Left hindlimb (tissue), 1 donor: ENCODE measurements at places on chromosomes 2 and 18.

- DNase-seq, result no peak
These were observed 92.4 kb downstream of the TRABD2A start for GRCh38 chr2:84788498-84788897.

GRCh38 chr18:6929370-6930102, 188.1 kb downstream of the LAMA1 start:
- DNase-seq, result no peak

GRCh38 chr2:7436096-7436906, 519.1 kb downstream of the RNF144A start:
- no peak for DNase-seq

GRCh38 chr2:202221873-202222272, 16.5 kb downstream of the SUMO1 start:
- no peak for DNase-seq

- DNase-seq, result no peak
These were observed 113.7 kb downstream of the RIT2 start for GRCh38 chr18:43001821-43002220.

DNA sequence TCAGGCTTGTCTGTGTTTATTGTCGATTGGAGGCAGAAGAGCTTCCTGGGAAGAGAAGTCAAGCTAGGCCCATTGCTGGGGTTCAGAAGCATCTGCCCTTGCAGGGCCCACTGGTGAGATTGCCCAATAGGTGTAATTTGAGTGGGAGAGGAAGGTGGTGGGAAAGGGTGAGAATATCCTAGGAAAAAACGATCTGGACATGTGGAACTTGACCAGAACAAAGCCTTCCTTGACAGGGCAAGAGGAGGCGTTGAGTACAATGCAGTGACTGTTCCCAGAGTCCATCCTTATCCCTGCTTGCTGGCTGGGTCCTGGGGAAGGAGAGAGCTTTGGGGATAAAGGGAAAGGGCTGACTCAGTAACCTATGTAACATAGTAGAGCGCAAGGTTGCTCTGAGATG, 27.1 kb downstream of the NABP1 start:
- DNase-seq, result no peak

- DNase-seq, result no peak
These were observed 1476.3 kb downstream of the LRP1B start for GRCh38 chr2:140654565-140654964.

DNA sequence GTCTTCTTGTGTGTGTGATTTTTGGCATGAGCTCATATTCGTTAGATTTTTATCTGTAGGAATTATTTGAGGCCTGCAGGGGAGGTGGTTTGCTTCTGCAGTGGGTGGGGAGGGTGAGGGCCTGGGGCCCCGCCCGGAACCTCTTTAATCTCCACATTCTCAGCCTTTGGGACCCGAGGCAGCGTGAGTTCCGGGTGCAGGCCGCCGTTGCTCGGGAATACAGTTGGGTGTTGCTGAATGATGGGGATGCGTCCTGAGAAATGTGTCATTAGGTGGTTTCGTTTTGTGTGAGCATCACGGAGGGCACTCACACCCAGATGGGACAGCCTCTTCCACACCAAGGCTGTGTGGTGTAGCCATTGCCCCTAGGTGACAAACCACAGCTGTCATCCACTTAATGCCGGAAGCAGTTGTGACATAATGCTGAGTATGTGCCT, 13.7 kb upstream of the GAL3ST2 start:
- DNase-seq, result peak; percentile 2

- no peak for DNase-seq
These were observed 55.1 kb downstream of the RHOB start for GRCh38 chr2:20501974-20502373.

GRCh38 chr2:50720697-50721315, 311.1 kb downstream of the NRXN1 start:
- DNase-seq, result no peak

- DNase-seq, result no peak
These were observed 109.5 kb downstream of the RAPGEF4 start for GRCh38 chr2:172845028-172845630.

DNA sequence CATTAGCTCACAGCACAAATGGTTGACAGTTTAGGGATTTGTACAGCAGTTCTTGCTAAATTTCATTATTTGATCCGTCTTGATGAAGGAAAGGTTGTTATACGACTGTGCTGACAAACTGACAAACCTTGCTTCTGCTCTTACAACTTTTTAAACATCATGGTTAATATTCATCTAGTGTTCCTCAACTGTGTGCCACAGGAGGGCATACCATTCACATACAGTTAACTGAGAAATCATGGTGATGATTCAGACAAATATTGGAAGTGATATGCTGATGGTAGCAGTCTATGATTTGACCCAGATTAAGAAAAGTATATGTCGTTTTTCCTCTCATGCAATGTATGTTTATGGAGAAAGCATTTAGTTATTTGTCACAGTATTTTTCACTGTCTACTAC, 129.8 kb upstream of the FSIP2 start:
- DNase-seq, result no peak

GRCh38 chr2:111111101-111111755, 9.5 kb upstream of the BCL2L11 start:
- DNase-seq, result no peak

GRCh38 chr18:38520786-38521185, 955.2 kb upstream of the CELF4 start:
- DNase-seq, result no peak

DNA sequence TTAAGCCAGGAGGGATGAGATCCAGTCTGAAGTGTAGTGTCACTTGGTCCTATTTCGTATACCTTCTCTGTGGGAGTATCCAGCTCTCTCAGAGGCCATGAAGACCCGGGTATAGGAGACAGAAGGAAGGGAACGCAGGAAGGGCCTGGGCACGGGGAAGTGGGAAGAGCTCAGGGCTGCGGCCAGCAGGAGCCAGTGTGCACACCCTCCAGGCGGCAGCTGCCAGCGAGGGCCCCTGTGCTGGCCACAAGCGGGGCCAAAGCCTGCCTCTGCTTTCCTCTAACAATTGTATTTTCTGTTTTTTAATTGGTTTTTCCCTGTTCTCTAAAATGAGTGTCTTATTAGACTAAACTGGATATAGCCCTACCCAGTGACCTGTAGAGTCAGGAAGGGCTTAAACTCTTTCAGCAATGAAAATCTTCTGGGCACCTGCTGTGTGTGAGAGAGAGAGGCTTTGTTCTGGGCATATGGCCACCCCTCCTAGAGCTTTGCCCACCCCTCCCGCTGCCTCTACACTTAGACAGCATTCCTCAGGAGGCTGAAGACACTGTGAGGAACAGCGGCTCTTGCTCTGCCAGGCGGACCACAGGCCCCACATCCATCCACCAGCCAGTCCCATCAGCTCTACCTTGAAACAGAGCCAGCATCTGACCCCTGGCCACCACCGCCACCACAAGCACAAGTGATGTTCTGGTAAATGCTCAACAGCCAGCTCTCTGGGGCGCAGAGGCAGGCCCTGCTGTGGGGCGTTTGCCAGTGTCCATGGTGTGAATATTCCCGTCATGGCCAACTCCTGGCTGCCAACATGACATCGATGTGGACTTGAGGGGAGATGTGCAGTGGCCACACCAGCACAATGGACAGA, 9.5 kb downstream of the GPR17 start:
- no peak for DNase-seq

GRCh38 chr2:29325544-29325943, 210.3 kb downstream of the CLIP4 start:
- DNase-seq, result no peak

DNA sequence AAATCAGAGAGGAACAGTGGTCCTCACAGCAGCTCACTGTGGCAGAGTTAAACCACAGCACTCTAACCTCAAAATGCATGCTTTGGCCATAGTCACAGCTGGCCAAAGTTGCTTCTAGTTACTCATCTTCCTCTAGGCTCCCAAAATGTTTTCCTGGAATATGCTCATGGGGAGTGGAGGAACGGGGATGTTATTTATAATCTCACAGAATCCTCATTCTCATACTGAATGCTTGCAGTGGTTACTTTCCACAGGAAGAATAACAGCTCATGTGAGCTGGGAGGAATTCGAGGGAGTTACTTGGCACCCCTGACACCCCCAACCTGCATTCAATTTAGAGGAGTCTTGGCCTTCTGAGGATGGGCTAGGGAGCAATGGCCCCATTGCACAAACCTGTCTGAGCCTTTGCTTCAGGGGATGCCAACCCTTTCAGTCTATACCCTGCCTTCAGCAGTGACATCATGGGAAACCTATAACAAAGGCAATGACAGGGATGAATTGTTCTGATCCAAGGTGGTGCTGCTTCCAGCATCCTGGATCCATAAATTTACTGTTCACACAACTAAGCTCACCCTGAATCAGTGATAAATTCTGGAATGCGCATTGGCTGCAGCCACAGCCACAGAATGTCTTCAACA, 22.4 kb upstream of the CCBE1 start:
- peak; percentile 55 for DNase-seq

- no peak for DNase-seq
These were observed 49.3 kb downstream of the TMX3 start for GRCh38 chr18:68665628-68666027.

GRCh38 chr18:46250084-46250811, 146.1 kb downstream of the HAUS1 start:
- no peak for DNase-seq

- DNase-seq, result no peak
These were observed 76.5 kb downstream of the C1D start for GRCh38 chr2:67986258-67986657.

DNA sequence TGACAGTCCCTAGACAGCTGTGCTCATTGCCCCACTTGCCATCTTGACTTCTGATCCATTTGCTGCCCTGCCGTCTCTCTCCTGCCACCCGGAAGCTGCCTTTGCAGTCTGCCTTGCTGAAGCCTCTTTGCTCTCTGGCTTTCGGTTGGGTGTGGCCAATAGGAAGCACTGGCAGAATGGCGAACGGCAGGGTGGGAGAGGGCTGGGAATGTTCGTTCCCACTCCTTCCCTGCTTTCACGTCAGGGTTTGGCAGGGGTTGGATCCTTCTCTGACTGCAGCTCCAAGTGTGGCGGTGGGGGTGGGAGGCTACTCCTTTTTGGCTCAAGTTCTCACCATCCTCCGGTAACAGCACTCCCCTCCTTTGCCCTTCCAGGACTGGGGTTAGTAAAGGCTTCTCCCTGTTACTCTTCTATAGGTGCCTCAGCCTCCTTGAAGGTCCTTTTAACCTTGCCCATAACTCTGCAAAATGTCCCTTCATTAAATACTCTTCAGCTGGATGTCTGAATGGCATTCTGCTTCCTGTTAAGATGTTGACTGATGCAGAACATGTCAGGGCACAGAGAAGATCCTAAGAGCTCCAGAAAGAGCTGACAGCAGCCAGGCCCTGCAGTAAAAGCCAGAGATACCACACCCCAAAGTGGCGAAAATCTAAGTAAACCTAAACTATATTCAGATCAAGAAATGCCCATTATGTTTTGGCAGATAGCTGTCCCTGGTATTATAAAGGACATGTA, 299.7 kb downstream of the CDCA7 start:
- DNase-seq, result no peak

- no peak for DNase-seq
These were observed 59.2 kb downstream of the CCDC141 start for GRCh38 chr2:178990533-178991241.

GRCh38 chr2:162184821-162185450, 32.9 kb upstream of the GCG start:
- DNase-seq, result no peak

DNA sequence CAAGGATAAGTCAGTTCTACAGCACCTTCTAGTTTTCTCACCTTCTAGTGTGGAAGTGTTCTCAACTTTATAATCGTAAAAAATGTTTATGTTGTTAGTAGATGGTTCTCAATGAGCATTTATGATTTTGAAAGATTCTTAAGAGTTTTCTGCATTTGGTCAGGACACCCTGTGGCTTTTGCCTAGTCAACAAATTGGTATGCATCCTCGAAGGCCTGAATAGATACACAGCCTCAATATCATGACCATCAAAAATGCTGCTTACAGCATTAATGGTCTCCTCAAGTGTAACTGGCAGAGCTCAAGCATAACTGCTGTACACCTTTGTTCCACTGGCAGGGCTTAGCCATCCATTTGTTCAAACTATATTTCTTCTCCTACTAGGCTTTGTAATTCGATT, 96.7 kb downstream of the CRACDL start:
- DNase-seq, result no peak

DNA sequence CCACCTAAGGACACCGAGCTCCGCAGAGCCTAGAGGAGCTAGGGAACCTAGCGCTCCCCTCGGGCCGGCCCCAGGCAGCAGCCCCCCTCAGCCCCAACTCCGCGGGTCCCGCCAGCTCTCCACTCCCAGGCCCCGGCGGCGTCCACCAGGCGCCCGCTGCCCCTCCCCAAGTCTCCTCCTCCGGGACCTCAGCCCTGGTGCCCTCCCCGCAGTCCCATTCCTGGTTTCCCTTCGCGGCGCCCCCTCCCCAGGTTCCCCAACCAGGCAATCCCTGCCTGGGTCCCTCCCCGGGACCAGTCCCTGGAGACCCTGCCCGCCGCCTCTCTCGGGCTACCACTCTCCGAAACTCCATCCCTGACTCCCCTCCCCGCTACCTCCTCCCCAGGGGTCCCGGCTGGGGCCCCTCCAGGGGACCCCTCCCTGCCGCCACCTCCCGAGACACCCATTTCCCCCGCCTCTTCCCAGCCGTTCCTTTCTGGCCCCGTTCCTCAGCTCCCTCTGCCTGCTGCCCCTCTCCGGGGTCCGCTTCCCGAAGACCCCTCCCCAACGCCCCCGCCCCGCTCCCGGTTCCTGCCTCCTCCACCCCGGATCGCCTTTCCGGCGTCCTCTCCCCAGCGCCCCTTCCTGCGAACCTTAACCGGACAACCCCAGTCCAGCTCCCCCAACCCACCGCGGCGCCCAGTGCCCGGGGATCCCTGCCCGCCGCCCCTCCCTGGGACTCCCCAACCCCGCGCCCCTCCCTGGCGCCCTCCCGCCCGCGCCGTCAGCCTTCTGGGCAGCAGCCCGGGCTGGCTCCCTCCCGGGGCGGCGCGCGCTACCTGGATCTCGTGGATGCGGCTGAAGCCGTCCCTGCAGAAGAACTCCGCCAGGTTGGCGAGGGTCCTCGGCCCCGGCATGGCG, 678 bp downstream of the CYP27C1 start:
- peak; percentile 68 for DNase-seq
